IMR-90 (cell line): ENCODE measurements at places on chromosomes 16 and 17.

DNA sequence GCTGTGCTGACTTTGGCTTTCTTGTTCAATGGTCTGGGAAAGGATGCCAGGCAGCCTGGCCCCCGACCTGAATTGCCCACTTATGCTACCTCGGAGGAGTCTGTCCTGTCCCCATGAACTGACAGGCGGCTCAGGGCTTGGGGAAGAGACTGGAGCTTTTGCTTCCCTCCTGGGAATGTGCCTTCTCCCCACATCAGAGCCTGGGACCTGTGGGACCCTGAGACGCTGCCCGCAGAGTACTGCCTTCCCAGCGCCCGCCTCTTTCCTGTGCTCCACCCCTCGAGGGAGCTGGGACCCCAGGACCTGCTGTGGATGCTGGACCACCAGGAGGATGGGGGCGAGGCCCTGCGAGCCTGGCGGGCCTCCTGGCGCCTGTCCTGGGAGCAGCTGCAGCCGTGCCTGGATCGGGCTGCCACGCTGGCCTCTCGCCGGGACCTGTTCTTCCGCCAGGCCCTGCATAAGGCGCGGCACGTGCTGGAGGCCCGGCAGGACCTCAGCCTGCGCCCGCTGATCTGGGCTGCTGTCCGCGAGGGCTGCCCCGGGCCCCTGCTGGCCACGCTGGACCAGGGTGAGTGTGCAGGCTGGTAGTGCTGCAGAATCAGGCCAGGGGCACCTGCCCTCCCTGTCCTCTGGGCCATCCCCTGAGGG lies 18.5 kb downstream of the FCSK start:
- no peak for DNase-seq

GRCh38 chr16:85084841-85085510 lies 27.3 kb downstream of the CIBAR2 start:
- no peak for DNase-seq

DNA sequence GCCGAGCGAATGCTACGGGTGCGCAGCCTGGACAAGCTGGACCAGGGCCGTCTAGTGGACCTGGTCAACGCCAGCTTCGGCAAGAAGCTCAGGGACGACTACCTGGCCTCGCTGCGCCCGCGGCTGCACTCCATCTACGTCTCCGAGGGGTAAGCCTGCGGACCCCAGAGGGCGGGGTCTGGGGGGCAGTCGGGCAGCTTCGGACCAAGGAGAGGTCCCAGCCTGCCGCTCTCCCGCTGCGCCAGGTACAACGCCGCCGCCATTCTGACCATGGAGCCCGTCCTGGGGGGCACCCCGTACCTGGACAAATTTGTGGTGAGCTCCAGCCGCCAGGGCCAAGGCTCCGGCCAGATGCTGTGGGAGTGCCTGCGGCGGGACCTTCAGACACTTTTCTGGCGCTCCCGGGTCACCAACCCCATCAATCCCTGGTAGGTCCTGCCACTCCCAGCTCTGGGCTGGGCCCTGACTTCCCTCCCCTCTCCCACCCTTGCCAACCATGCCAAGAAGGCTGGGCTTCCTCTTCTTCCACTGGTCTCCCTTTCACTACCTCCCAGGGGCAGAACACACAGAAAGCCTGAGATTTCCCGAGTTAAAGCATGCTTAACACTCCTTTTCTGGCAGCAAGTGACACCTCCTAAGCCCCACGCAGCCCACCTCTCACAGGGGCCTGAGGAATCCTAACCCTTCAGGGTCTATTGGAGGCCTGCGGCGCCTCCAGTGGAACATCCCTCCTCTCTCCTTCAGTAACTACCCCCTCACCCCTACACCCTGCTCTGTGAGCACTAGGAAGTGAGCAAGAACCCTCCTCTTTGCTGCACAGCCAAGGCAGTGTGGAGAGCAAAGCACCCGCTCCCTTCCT lies 3.2 kb downstream of the NAGS start:
- DNase-seq, result no peak

DNA sequence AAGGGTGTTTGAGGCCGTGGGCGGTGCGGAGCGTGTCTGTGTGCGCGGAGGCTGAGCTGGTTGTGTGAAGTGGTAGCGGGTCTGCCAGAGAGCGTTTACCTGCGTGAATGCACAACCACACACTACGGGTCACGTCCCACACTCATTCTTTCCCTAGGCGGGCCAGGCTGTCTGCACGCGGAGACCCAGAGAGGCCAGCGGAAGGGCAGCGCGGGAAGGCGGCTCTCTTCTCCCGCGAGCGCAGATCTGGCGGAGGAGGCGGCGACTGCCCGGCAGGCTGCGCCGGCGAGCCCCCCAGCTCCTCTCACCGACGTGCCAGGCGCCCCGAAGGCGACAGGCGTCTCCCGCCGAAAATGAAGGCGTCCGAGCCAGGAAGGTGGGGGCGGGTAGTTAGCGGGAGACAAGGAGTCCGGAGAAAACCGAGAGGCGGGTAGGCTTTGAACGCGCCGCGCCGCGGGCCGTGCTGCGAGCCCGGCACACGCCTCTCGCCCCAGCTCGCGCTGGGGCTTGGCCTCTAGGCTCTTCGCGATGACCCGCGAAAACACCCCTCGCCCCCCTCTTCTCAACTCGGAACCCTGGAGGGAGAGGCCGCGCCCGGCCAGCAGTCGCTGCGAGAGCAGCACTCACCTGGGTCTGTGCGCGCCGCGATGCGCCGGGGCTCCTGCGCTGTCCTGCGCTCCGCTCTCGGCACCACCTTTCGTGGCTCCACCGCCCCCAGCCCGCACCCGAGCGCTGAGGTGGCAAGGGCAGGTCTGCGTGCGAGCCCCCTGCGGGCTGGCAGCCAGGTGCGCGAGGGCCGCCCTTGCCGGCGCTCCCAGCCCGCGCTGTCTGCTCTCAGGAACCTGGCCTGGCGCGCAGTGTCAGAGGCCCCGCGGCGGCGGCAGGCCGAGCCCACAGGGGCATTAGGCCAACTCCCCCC lies 2.0 kb upstream of the FOXF1 start:
- DNase-seq, result no peak

GRCh38 chr17:35294756-35295155 lies 51.9 kb downstream of the SLFN5 start:
- no peak for DNase-seq

- DNase-seq, result no peak
Observed at GRCh38 chr16:52547004-52547833, at the start of gene TOX3. Gene TOX3 (minus strand): TSS chr16:52547143. CDS start chr16:52546723, 420 bp downstream.

DNA sequence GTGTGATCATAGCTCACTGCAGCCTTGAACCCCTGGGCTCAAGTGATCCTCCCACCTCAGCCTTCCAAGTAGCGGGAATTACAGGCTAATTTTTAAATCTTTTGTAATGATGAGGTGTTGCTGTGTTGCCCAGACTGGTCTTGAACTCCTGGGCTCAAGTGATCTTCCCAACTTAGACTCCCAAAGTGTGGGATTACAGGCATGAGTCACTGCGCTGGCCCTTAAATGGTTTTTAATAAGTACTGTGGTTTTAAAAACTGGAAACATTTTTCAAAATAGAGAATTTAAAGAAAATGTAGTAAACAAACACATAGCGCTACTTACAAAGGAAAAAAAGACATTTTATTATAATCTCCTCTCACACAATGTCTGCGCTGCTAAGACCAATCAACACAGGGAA lies 32.2 kb downstream of the MARCHF10 start:
- peak; percentile 35 for DNase-seq

GRCh38 chr17:27986805-27987684 lies 55.4 kb upstream of the NLK start:
- DNase-seq, result no peak

GRCh38 chr17:16037636-16038035 lies 38.0 kb downstream of the TTC19 start:
- peak; percentile 27 for DNase-seq

- DNase-seq, result no peak
Observed at GRCh38 chr17:65583921-65584603, 22.6 kb upstream of the AXIN2 start.

- DNase-seq, result no peak
Observed at GRCh38 chr17:72775237-72775636, 317.3 kb downstream of the SLC39A11 start.

DNA sequence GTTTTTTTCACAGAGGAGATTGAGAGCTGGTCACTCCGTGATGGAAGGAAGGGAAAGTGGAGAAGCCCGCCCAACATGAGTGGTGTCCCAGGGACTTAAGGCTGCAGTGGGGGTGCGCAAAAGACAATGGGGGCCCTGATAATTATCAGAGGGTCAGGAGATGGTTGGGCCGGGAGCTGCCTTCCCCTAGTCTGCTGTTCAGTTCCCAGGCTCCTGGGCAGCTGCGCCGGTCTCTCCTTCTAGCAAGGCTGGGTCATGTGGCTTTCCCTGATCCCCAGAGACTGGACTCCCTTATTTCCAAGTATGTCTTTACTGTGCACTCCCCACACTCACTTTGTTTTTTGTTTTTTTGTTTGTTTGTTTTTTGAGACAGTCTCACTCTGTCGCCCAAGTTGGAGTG lies 16.2 kb downstream of the CYGB start:
- DNase-seq, result no peak

GRCh38 chr17:48472411-48473281 lies 42.6 kb upstream of the SKAP1 start:
- peak; percentile 94 for DNase-seq

DNA sequence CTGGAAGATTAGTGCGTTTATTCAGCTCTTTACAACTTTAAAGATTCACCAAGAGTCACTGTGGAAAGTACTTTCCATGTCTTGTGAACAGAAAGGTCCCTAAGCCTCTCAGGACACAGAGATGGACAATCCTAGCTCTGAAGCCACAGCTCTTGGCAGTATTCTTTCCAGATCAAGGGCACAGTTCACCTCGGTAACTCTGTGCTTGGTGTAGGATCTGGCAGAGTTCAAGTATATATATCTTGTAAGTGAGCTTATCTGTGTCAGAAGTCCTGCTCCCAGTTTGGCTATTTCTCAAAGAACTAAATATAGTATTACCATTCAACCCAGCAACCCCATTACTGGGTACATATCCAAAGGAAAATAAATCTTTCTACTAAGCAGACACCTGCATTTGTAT lies 183.7 kb downstream of the CBLN1 start:
- no peak for DNase-seq

DNA sequence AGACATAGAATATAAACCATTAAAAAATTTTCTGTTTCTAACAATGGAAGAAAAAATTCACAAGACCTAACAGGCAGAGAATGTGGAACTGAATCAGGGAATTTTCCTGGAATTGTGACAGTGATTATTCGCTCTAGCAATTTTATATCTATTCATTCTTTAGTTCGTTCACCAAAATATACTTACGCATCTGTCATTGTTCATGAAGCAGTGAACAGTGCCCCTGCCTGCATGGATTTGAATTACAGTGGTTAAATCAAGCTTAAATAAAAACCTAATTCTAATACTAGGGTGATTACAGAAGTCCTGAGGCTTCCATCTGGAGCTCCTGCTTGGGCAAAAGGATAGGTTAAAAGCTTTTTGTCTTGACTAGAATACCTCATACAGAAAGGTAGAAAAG lies 48.6 kb downstream of the ABCA8 start:
- peak; percentile 21 for DNase-seq

DNA sequence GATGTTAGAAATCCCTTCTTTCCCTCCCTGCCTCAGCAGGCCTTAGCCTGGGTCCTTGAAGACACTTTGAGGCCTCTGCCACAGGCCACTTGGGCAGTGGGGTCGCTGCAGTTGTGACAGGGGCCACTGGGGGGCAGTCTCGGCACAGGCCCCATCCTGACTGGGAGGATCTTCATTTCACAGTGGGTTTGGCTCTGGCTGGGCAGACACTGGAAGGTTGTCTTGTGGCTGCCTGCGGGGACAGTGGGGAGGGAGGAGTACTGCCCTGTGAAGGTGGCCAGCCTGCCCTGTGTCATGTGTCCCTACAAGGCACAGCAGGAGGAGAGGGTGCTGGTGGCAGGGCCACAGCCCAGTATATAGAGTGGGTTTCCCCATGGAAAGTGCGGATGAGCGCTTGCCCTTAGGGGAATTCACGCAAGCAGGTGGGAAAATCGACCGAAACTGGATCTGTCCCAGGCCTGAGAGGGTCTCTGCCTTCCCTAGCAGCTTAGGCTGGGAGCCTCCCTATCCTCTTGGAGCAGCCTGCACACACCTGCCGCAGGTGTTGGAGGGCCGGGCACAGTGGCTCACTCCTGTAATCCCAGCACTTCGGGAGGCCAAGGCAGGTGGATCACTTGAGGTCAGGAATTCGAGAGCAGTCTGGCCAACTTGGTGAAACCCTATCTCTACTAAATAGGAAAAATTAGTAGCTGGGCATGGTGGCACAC lies 28.8 kb downstream of the GINS2 start:
- DNase-seq, result peak; percentile 41

- no peak for DNase-seq
Observed at GRCh38 chr16:79962962-79963361, 362.4 kb upstream of the MAF start.

DNA sequence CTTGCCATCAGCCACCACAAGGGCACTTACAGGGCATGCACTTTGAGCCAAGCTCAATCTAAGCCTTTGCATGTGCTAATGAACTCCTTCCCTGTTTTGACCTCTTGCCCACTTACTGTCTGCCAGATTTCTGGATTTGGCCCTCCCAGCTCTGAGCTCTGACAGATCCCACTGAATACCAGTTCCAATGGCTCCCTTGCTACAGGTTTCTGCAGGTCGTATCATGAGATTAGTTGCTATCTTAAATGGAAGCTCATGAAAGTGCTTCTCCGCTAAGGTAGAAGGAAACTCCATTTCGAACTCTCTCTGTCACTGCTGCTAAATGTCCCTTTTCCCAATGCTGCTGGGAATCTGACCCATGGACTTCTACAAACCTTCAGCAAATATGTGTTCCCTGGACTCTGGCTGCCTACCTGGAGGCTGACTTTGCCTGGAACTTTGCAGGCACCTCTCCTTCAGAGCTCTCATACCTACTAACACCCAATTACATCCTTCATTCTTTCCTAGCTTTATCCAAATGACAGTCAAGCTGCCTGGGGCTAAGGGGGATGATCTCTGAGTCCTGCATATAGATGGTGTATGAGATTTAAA lies 23.5 kb upstream of the TOB1 start:
- DNase-seq, result no peak

GRCh38 chr16:14676633-14677032 lies 17.5 kb downstream of the PLA2G10 start:
- no peak for DNase-seq

- no peak for DNase-seq
Observed at GRCh38 chr17:55632893-55633292, 89.8 kb downstream of the TMEM100 start.

DNA sequence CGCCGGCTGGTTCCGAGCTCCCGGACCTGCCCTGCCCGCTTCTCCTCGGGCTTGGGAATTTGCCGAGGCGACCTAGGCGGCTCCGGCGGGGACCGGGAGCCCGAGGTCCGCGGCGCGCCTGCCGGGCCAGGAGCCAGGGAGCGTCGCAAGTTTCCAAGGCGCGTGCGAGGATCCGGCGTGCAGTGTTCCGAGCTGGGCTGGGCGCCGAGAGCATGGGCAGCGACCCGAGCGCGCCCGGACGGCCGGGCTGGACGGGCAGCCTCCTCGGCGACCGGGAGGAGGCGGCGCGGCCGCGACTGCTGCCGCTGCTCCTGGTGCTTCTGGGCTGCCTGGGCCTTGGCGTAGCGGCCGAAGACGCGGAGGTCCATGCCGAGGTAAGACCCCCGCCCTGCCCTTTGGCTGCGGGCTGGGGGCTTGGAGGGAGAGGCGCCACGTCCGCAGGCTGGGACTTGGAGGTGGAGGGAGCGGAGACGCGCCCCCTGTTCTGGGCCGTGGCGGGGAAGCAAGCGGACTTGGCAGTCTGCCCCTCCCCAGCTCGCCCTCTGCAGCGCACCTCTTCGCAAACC lies 668 bp downstream of the MMP15 start:
- peak; percentile 17 for DNase-seq
